Mesenteric fat pad (tissue), 1 donor: ENCODE measurements at places on chromosomes 5 and 9. TPM values are rescaled to one million over a fixed set of nuclear protein-coding genes. Genes with fewer than 3 reads are reported as not detected.
A peak's percentile ranks its signal among the peaks of the same experiment; 100 is the strongest.

The TEX48 gene
- not detected for total RNA-seq

The GPR151 gene
- total RNA-seq, result not detected

The SVEP1 gene
- total RNA-seq, result 359 TPM

The LMNB1 gene
- 6.5 TPM for total RNA-seq

The INSL6 gene
- not detected for total RNA-seq

The LECT2 gene
- not detected for total RNA-seq

The EQTN gene
- total RNA-seq, result not detected

The RANBP3L gene
- not detected for total RNA-seq

The MLANA gene
- not detected for total RNA-seq

The IGIP gene
- 13.3 TPM for total RNA-seq

The TLX3 gene
- not detected for total RNA-seq

The OLFML2A gene
- 10.7 TPM for total RNA-seq

The BOD1 gene
- total RNA-seq, result 47.2 TPM

- DNase-seq, result peak; percentile 60
These were observed 101.8 kb downstream of the EHMT1 start for GRCh38 chr9:137720571-137721110.

GRCh38 chr5:139075066-139076050 lies 122.8 kb downstream of the SIL1 start:
- no peak for DNase-seq

GRCh38 chr9:20987521-20987920 lies 43.9 kb downstream of the HACD4 start:
- no peak for DNase-seq

DNA sequence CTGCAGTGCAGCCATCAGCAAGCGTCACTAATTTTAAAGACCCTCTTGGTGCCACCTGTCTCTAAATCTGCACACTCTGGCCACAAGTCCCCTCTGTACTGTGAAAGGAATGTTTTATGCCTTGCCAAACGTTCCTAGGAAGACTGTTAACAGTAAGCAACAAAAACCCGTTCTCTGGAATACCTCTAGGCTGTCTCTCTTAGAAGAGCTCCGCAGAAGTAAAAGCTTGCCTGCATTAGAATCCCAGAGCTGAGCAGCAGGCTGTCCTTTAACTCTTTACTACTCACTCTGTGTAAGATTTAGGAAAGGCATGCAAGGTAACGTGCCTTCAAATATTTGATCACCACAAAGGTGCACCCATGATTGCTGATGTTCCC lies 53.9 kb upstream of the C9orf72 start:
- no peak for DNase-seq

- DNase-seq, result no peak
These were observed 2.6 kb upstream of the RFX3 start for GRCh38 chr9:3528451-3528850.

GRCh38 chr5:133489632-133490031 lies 122.7 kb downstream of the FSTL4 start:
- DNase-seq, result no peak

GRCh38 chr9:33295571-33295970 lies 5.3 kb downstream of the NFX1 start:
- no peak for DNase-seq

- no peak for DNase-seq
These were observed 44.2 kb downstream of the GDA start for GRCh38 chr9:72193478-72193881.

- no peak for DNase-seq
These were observed 43.2 kb downstream of the KIAA0825 start for GRCh38 chr5:94575196-94575595.

DNA sequence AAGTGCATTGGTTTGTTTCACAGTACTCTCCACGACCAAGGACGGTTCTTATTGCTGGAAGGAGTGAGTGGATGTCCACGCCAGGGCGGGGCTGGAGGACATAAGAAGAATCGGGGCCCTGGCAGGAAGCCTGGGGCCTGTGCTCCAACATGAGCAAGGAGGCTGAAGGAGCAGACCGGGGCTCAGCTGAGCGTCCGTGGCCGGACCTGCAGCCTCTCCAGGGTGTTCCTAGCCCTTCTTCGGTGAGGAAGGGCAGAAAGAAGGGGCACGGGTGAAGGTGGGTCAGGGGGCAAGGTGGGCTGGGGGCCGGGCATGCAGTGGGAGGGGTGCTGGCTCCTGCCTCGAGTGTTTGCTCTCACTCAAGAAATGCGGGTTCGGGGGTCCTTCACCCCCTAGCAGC lies 18.1 kb downstream of the FAM78A start:
- DNase-seq, result no peak

DNA sequence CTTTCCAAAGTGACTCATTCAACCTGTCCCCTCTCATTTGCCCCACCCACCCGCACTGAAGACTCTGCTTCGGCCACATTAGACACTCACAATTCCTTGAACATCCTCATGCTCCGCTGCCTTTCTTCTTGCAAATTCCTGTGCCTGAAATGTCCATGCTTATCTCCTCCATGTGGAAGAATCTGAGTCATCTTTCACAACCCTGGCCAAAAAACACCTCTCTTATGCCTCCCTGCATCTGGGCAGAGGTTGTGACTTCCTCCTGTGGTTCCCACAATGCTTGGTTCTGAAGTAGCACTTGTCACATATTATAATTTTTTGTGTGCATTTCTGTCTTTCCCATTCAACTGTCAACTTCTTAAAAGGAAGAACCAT lies 238.6 kb downstream of the ENC1 start:
- DNase-seq, result no peak

GRCh38 chr9:94783928-94784327 lies 57.4 kb downstream of the AOPEP start:
- no peak for DNase-seq

DNA sequence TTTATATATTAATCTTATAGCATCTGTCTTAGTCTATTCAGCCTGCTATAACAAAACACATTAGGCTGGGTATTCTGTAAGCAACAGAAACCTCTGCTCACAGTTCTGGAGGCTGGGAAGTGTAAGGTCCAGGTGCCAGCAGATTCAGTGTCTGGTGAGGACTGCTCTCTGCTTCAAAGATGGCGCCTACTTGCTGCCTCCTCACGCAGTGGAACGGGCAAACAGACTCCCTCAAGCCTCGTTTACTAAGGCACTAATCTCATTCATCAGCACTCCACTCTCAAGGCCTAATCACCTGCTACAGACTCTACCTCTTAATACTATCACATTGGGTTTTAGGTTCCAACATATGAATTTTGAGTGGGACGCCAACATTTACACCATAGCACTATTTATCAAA lies 5.2 kb upstream of the TBC1D2 start:
- DNase-seq, result no peak

DNA sequence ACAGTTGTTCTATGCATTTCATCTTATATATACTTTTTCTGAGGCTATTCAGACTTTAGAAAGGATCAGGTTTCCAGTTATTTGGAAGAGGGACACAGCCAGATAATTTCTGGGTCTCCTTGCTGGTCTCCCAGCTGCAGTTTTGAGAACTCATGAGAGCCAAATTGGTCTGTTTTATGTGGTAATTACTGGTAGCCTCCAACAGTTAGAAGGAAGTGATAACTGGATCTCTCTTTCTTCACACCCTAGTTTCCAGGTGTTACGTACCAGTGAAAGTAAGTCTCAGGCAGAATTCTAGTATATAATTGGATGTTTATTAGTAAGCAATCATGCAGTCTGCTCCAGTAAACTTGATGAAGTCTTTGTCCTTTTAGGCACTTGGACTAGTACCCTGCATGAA lies 63.2 kb upstream of the RPS23 start:
- DNase-seq, result no peak

- DNase-seq, result no peak
These were observed 5.9 kb downstream of the PLK2 start for GRCh38 chr5:58454025-58454424.

DNA sequence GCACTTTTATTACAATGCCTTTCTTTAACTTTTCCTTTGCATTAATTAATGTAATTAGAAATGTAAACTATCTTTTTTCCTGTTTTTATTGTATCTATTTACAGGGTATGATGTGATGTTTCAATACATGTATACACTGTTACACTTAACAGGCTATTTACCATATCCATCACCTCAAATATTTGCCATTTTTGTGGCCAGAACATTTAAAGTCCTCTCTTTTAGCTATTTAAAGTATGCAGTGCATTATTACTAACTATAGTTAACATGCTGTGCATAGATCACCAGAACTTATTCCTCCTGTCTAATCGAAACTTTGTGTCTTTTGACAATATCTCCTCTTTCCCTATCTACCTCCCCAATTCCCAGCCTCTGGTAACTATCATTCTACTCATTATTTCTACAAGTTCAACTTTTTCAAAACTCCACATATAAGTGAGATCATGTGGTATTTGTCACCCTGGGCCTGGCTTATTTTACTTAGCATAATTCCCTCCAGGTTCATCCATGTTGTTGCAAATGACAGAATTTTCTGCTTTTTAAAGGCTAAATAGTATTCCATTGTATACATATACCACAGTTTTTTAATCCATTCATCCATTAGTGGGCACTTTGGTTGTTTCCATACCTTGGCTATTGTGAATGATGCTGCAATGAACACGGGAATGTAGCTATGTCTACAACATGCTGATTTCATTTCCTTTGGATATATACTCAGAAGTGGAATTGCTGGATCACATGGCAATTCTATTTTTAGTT lies 32.8 kb downstream of the OR2K2 start:
- no peak for DNase-seq

DNA sequence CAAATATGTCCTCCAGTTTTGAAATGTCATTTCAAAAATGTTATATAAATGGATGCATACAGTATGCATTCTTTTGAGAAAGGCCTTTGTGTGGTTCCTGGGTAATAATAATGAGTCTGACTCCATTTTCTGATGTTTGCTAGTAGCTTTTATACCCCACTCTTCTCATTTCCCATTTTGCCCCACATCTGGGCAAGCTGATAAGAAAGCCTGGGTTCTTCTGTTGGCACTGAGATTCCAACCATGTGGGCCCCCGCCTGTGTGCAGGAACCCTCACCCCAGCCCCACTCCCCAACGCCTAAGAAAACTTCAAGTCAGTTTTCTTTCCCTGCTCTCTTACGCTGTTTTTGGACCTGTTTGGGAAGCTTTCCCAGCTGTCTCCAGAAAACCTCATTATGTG lies 89.4 kb downstream of the SNX18 start:
- no peak for DNase-seq

- DNase-seq, result no peak
These were observed 794 bp downstream of the PTBP3 start for GRCh38 chr9:112332674-112332976.

DNA sequence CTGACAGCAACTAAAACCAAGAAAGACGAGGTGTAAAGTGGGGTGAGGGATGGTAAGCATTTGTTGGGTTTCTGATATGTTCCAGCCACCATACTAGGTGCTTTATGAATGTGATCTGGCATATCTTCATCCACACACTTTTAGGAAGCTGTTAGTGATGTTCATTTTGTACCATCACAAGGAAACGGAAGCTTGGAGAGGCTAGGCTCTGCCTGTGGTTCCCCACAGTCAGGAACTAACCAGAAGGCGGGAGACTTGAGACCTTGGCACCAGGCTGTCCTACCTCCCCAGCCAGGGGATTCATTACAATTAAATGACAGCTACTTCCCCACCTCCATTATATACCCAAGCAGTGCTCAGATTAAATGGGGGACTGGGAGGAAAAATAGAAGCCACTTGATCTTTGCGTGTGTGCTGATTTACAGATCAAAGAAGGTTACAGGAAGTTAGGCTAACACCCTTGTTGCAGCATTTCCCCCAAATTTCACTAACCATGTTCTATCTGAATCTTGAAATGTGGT lies 43.0 kb downstream of the SFXN1 start:
- DNase-seq, result no peak

- peak; percentile 79 for DNase-seq
These were observed 27.6 kb upstream of the DUSP1 start for GRCh38 chr5:172798422-172799215.

DNA sequence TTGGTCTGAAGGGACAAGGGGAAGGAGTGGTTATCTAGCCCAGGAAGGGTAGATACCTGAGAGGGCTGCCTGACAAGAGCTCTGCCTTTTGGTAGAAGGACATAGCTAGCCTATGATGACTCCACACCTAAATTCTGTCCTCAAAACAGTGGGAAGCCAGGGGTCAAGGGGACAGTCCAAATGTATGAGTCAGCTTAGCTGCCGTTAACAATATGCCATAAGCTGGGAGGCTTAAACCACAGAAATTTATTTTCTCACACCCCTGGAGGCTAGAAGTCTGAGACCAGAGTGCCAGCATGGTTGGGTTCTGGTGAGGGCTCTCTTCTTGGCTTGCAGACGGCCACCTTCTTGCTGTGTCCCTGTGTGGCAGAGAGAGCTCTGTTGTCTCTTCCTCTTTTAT lies 306.4 kb downstream of the NTRK2 start:
- DNase-seq, result no peak

DNA sequence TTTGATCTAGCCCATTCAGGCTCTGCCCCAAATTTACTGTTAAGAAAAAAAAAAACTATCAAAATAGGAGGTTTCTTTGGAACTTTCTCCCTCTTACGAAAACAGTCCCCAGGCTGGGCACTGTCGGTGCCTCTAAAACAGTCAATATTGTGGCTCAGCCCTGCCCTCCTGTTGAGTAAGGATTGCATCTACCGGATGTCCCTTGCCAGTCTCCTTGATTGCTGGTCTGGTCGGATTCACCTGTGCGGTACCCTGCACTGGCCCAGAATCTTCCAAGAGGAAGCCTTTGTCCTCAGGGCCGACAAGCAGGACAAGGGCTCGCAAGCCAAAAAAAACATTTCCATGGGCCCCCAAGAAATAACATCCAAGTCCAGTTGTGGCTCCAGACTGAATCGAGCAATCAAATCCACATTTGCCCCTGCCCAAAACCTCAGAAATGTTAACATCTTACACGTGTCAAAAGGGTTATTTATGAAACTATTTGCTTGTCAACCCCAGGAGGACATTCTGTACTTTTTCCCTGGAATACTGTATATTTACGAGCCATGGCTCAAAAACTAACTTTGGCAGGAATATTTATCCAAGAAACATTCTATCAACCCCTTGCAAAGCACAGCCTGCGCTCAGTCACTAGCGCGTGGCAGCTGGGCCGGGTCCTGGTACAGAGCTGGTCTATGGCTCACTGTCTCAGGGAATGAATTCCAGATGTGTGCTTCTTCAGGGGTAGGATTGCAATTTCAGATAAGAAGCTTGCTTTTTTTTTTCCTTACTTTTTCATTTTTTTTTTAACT lies 129.2 kb upstream of the ADRA1B start:
- DNase-seq, result no peak

DNA sequence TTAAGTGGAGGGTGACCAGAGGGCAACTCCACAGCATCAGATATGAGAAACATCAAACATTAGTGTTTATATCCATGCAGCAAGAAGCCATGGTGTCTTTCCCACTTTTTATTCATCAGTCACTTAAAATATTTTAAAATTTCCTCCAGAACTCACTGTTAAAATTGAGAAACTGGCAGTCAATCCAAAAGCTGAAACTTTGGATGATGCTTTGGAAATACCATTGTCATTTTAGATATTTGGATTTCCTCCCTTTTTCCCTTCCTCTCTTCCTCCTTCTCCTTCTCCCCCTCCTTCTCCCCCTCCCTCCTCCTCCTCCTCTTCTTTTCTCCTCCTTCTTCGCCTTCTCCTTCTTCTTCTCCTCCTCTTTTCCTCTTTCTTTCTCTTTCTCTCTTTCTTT lies 33.1 kb upstream of the NTRK2 start:
- DNase-seq, result no peak
